Stomach (tissue), 19 donors: ENCODE measurements at places on chromosomes 5 and 9. TPM values are rescaled to one million over a fixed set of nuclear protein-coding genes. Genes with fewer than 3 reads are reported as not detected.

Gene DOCK8
- polyA plus RNA-seq = 3.3 TPM

Gene CDC14B
- polyA plus RNA-seq = 4.1 TPM

Gene LMNB1
- polyA plus RNA-seq = 8.5 TPM

Gene PPP3R2
- not detected for polyA plus RNA-seq

Gene PCDHB16
- not detected for polyA plus RNA-seq

Gene NRG2
- polyA plus RNA-seq = 1.2 TPM

Gene C5orf52
- polyA plus RNA-seq = not detected

Gene BTNL9
- 5.7 TPM for polyA plus RNA-seq
